ENCODE measurements at places on chromosomes 7 and 10.

DNA sequence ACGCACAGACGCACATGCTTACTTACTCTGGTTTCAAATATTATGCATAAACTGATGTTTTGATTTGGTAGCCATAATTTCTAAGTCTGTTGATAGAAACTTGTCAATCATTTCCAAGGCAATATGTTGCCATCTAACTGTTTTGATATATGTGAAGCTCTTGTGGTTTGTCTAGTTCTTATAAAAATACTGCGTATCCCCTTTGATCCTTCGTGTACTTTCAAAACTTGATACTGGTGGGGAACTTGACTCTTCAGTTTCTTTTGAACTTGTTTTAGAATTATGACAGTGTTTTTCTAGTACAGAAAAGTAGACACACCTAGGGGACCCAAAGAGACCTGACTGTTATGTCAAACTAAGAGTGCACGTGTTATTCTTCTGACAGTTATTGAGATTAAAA, 708.0 kb downstream of the LRMDA start:
- DNase-seq, result no peak

GRCh38 chr7:140607441-140607989, 33.1 kb downstream of the DENND2A start:
- no peak for DNase-seq

DNA sequence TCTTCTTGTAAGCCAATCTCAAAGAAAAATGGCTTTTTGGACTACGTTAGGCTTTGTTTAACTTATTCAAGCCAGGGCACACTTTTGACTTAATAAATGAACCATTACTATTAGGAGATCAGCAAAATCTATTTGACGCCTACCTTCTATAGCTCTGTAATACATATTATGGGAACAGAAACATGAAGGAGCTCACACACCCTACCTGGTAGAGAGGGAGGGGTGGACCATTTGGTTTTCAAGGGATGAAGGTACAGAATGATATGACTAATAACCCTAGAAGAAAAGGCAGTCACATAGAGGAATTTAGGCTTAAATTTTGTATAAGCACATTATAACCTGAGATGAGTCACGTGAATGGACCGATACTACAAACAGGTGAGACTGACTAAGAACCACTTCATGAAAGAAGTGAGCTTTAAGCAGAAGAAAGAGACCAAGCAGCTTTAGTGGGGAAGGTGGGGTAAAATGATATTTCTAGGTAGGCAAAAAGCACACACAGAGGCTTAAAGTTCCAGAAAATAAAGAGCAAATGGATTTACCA, 106.8 kb upstream of the CTTNBP2 start:
- no peak for DNase-seq

DNA sequence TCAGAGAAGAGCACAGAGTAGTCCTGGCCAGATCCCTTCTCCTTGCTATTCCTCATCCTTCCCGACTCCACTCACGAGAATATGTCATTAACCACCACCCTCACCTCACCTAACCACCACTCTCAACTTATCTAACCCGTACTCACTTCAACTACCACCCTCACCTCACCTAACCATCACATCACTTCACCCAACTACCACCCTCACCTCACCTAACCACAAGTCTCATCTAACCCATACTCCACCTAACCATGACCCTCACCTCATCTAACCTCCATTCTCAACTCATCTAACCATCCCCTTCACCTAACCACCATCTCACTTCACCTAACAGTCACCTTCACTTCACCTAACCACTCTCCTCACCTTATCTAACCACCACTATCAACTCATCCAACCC, 85.0 kb downstream of the VIPR2 start:
- no peak for DNase-seq

DNA sequence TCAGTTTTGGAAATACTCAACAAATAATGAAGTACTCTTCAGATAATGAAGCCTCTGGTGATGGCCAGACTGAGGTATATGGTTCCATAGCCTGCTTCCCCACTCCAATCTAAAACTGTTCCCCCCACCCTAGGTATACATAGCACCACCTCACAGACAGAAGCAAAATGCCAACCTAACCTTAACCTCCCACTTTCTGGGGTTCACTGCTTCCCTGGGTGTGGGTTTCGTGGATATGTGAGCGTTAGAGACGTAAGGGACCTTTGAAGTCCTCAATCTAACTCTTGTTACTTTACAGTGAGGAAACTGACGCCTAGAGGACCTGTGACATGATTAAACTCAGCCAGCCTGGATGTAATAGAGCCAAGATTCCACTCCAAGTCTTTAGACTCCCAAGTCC, 1.4 kb downstream of the RHBDD2 start:
- DNase-seq, result no peak

- no peak for DNase-seq
These were observed 27.0 kb downstream of the PDZD8 start for GRCh38 chr10:117348236-117348635.

All from GM12865 (cell line).